Small intestine (tissue), 16 donors: ENCODE measurements at places on chromosomes 12 and 14.

- no peak for DNase-seq
Measured at GRCh38 chr12:48145981-48146380, 11.3 kb downstream of the ASB8 start.

DNA sequence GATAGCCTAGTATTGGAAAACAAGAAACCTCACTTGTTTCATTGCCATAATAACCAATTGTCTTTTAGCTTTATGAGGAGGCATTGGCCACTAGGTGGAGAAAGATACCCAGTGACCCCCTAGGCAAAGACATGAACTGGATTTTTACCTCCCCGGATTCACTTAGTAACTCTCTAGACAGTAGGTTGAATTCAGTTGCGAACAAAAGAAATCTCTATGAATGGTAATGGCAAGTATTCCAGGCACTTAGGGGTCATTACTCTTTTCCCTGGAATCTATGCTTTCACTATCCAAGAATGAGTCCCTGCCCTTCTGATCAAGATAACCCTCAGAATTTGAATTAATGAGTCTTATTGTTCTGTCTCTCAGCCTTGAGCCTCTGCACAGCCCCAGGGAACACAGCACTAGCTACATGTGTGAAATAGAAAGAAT lies 29.5 kb upstream of the RHOJ start:
- DNase-seq, result peak; percentile 1

GRCh38 chr12:15787778-15788177 lies 1.4 kb downstream of the EPS8 start:
- DNase-seq, result peak; percentile 41

DNA sequence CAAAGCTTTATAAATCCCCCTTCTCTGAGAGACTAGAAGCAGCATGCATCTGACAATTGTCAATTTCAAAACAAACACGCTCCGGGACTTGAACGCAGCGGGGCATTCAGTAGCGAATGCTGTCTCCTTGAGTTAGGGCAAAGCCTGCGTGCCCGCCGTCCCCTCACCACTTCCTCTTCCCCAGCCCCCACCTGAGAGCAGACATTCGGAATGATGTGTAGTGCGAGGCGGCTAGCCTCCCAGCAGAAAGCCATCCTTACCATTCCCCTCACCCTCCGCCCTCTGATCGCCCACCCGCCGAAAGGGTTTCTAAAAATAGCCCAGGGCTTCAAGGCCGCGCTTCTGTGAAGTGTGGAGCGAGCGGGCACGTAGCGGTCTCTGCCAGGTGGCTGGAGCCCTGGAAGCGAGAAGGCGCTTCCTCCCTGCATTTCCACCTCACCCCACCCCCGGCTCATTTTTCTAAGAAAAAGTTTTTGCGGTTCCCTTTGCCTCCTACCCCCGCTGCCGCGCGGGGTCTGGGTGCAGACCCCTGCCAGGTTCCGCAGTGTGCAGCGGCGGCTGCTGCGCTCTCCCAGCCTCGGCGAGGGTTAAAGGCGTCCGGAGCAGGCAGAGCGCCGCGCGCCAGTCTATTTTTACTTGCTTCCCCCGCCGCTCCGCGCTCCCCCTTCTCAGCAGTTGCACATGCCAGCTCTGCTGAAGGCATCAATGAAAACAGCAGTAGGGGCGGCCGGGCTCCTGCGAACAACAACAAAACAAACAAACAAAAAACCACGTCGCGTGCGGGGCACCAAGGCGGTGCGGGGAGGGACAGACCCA lies 2.2 kb downstream of the PRMT8 start:
- no peak for DNase-seq

GRCh38 chr14:89615421-89615820 lies 198.4 kb upstream of the FOXN3 start:
- DNase-seq, result peak; percentile 18

DNA sequence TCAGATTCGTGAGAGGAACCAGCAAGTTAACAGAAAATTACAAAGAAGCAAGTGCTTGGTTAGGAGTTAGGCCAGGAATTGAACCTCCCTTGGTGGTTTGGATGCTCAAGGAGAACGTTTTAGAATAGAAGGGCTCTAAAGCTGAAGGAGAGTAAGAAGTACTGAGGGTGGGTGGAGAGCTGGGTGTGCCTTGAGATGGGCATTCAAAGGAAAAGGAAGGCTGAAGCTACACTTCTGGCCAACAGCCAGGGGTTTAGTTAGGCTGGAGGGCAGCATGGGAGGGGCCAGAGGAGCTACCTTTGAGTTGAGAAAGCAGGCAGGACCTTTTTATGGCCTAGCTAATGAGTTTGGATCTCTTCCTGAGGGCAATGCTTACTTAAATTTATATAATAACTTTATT lies 421.2 kb downstream of the CCDC91 start:
- DNase-seq, result no peak

- no peak for DNase-seq
Measured at GRCh38 chr12:112375105-112375504, 7.1 kb downstream of the HECTD4 start.

- no peak for DNase-seq
Measured at GRCh38 chr12:88529531-88530488, 50.5 kb downstream of the KITLG start.

- no peak for DNase-seq
Measured at GRCh38 chr12:30813525-30814294, 59.0 kb upstream of the CAPRIN2 start.

- no peak for DNase-seq
Measured at GRCh38 chr14:94584591-94585280, 3.5 kb downstream of the SERPINA5 start.

DNA sequence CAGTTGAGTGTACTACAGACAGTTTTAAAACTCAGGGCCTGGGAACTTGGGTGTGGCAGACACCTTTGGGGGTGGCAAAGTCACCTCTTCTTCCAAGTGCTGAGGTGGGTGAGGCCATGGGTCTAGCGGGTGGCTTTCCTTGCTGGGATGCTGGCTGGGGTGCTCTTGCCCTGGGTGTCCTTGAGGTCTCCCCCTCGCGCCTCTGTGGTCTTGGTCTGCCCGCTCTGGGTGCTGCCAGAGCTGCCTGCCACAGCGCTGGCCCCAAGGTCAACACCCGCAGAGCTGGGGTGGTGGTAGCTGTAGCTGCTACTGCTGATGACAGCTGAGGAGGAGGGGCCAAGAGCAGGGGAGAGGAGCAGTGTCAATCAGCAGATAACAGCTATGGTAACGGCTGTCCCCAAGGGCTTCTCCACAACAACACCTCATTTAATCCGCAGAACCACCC lies 6.8 kb downstream of the KRT74 start:
- DNase-seq, result no peak

DNA sequence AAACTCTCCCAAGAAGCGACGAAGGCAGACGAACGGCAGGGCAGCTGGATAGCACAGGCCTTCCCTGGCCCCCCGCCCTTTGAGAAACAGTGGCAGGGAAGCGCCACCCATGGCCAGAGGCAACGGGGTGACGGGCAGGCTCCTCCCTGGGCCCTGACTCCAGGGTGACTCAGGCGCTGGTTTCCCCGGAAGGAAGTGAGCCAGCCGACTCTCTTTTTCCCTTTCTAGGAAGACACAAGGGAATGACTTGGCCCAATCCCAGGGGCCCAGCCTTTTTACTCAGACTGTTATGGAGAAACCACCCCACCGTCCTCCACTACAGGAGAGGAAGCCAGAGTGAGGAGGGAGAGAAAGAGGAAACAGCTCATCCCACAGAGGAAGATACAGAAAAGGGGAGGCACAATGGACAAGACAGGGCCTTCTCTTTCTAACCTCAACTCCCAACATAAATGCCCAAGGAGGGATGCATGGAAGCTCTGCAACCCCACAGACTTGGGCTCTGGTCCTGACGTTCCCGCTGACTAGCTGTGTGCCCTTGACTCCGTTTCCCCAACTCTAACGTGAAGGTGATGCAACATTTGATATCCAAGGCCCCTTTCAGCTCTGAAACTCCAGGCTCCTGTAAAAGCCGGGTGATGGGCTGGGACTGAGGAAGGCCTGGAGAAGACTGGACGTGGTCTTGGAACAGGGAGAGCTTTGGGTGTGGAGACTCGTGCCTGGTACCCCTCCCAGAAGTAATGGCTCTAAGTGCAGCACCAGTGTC lies 27.9 kb downstream of the ACTN1 start:
- DNase-seq, result peak; percentile 34

DNA sequence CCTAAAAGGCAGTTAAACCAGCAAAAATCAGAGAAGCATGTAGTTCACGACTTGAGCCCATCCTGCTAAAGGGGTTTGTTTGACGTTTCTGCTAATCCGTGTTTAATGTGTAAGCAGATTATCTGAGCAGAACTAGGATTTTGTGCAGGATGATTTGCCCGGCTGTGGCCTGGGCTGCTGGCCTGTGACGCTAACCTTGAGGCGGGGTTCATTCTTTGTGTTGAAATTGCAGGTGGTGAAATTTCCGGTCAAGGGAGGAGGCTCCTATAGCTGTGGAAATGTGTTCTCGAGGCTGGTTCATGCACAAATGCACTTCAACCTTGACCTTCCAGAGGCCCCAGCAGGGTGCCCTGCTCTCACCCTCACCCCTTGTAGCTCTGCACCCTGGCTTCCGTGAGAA lies 63.7 kb downstream of the SLC24A4 start:
- peak; percentile 16 for DNase-seq

DNA sequence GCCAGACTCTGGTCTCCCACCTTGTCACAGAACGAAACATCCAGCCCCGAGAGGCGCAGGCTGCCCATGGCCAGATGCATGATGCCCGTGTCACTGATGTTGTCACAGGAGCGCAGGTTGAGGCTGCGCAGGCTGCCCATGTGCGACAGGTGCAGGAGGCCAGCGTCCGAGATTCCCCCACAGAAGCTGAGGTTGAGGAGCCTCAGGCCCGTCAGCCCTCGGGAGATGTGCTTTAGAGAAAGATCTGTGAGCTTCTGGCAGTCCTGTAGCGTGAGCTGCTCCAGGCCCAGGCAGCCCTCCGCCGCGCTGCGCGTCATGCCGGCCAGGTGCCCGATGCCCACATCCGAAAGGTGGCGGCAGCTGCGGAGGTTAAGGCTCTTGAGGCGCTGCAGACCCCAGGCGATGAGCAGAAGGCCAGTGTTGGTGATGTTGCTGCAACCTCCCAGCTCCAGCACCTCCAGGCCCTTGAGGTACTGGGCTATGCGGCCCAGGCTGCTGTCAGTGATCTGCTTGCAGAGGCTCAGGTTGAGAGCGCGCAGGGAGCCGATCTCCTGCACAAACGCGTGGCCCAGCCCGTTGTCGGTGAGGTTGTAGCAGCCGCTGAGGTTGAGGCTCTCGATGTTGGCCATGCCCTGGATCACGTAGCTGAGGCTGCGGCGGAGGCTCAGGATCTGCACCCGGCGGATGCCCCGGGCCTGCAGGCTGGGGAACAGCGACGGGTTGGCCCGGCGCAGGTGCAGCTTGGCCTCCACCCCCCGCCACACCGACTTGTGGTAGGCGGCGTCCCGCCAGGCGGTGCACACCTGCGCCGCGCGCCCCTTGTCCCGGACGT lies 991 bp downstream of the FBXL14 start:
- peak; percentile 65 for DNase-seq

- DNase-seq, result no peak
Measured at GRCh38 chr12:17652436-17652835, 437.6 kb downstream of the RERGL start.

DNA sequence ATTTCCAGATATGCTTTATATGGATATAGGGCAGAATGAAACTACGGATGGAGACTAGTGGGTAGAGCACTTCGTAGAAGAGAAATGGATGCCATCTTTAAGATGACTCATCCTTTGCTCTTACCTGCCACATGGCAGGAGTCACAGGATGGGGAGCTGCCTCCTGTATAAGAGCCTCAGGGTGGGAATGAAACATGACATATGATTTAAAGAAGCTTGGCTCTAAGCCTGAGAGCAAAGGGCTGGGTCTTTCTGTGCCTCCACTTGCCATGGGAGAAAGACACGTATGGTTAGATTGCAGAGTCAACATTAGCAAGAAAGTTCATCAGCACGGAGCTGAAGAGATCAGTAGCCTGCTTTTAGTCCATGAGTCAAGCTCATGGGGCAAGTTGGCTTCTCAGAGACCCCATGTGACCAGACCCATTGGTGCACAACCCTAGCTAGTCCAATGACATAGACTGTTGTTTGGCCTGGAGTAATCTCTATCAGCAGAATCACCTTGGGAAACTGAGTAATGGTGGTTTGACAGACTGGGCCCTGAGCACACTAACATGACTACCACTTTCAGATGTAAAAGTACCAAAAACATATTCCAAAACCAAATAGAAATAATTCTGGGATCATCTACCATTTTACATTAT lies 38.1 kb upstream of the IL22 start:
- no peak for DNase-seq

DNA sequence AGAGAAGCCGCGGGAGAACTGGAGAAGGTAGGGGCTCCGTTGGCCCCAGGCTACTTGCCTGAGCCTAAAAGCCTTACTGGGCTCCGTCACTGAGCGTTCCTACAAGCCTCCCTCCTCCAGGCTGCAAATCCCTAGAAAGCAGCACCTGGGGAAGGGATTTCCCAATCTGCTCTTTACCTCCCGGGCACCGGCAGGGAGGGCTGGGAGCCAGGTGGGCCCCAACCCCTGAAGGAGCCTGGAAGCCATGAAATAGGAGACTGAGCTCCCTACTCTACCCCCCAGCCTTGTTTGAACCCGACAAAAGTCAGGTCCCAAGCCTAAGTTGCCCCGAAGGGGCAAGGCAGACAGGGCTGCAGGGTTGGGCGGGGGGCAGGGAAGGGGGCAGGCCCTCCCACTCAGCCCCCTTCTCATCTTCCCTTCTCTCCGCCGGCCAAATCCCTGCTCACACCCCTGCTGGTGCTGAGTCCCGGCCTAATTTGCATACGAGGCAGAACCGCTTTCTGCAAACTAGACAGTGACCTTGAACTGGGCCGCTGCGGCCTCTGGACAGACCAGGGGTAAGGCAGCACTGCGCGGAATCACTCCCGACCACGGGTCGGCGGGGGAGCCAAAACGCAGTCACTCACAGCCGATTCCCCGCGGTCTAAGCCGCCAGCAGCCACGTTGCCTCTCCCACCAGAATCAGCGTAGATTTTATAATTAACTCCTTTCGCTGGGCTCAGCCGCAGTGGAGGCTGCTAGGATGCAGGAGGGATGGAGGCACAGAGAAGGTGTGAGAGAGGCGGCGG lies 3.7 kb upstream of the HOXC12 start:
- no peak for DNase-seq

DNA sequence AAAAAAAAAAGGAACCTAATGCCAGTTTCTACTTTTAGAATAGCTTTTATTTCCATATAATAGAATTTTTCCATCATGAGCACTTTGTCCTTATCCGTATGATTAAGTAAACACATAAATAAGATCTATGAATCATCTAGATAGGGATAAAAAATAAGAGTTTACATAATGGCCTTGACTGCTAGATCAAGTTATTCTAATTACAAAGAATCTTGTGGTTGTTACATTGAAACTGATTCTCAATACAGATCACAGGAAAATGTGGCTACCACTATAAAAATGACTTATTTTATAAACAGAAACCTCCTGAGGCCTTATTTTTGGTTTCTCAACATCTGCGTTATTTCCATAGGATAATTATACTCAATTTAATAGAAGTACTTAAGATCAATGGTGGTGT lies 34.4 kb upstream of the NDUFA12 start:
- no peak for DNase-seq

GRCh38 chr12:115895247-115895646 lies 382.2 kb downstream of the MED13L start:
- DNase-seq, result no peak

- DNase-seq, result no peak
Measured at GRCh38 chr14:84523746-84524145, 1006.2 kb upstream of the FLRT2 start.
